ENCODE measurements at places on chromosomes 3 and 15.
A peak's percentile ranks its signal among the peaks of the same experiment; 100 is the strongest.

- no peak for DNase-seq
Measured at GRCh38 chr15:73233623-73234022, 135.1 kb downstream of the HCN4 start.

- DNase-seq, result no peak
Measured at GRCh38 chr3:122099255-122099654, 44.1 kb downstream of the CD86 start.

DNA sequence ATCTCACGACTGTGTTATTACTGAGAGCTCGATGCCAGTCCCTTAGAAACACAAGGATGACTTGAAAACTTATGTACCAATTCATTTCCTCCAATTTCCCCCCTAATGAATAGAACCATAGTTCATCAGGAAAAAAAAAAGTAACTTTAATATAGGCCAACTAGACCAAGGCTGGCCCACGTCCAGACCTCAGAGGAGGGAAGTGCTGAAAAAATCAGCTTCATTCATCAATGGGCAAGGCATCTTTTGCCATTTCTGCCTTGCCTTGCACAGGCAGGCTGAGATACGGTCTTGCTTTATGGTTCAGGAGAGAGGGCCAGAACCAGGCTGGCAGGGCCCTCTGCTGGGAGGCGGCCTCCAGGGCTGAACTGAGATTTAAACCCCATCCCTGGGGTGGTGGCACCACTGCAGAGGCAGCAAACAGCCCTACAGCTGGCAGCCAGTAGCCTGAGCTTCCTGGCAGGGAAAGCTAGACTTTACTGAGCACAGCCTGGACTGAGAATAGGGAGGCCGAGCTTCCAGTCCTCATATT lies 104.1 kb upstream of the TNFAIP8L3 start:
- no peak for DNase-seq

DNA sequence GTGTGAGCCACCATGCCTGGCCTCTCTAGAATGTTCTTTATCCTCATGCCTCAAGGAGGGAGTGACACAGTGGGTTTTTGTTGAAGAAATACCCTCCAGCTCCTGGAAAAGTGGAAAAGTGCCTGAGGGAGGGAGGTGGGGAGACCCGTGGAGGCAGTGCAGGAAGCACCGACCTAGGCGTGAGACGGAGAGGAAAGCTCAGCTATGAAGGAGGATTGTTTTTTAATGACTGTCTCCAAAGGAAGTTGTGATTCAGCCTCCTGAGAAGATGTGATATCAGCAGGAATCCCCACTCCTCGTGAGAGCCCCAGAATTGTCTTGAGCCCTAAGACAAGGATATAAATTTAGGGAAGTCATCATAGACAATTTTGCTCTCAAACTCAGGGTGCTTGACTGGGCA lies 21.7 kb downstream of the RPLP1 start:
- DNase-seq, result peak; percentile 84

DNA sequence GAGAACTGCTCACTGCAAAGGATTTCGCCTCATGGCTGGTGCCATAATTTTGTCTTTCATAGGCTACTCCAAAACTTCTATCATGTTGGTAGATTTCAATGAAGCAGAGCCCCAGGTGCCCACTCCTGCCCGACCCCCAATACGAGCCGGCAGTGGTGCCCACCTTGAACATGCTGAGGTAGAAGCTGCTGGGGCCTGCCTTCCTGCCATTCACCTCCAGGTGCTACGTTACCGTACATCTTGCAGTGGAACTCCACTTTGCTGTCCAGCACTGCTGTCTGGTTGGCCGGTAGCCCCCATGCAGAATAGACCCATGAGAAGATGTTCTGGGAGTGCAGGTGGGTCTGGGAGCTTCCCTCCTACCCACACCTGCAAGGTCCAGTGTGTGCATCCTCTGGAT lies 502.8 kb upstream of the TBL1XR1 start:
- DNase-seq, result no peak

DNA sequence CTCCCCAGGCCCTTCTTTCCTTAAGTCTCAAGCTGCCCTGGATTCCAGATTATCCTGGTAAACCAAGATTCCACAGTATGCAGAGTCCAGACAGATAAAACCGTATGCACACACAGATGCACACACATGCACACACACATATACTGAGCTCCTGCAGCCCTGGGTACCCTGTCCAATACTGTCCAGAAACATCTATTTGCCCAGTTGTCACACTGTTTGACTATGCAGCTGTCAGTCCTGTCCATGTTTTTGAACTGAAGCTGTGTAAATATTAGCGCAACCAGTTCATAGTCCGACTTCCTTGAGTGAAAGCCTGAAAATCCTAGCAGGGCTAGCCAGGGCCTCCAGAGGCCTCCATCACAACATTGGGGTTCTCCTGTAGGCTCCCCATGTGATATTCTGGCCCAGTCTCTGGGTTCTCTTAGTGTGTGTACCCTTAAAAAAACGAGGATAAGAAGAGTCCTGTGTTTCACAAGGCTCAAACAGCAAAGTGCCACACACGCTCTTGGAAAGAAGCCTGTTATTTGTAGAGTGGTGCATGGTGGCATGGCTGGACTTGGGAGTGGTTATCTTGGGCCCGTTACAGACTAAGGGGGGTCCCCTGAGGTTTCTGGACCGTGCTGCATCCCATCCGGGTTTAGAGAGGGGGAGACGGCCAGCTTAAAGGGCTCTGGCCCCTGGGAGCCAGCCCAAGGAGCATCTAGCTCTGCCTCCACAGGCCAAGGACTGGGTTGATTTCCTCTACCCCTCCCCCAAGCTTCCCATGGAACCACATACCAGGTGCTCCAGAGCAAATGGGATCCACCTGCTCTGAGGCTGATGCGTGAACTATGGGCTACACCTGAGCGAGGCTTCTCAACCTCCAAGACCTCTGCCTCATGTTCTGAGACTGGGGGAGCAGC lies 108.3 kb downstream of the IQSEC1 start:
- no peak for DNase-seq

DNA sequence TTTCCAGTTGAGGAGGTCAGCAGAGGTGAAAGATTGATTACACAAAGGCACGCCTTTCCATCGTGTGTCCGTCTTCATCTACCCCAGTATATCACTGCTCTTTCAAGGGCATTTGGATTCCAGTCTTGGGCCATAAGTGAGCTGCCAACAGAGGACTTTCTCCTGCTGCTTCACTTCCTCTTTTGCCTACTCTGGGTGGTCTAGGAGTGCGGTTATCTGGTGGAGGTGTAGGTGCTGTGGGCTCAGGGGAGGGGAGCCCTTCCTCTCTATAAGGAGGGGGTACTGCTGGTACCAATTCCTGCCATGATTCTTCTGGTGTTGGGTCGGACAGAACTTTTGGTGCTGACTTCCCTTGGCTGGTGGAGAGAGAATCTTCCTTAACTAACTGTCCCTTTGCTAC lies 83.1 kb upstream of the VEPH1 start:
- no peak for DNase-seq

DNA sequence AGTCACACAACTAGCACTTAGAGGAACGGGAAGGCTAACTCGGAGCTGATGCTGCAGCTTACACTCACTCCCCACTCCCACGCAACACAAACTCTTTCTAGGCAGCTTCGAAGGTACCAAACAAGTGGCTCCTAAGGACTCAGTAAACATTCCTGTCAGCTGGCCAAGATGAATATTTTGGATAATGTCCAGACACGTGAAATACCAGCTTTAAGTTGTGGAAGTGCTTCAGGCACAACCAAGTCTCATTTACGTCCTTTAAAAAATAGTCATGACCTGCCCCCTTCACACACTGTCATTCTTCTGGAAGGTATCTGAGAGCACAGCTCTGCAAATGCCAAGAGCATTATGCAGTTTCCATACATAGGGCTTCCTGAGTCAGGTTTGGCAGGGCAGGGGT lies 1005.9 kb upstream of the CFAP20DC start:
- DNase-seq, result peak; percentile 46

GRCh38 chr3:59709702-59710553 lies 660.1 kb upstream of the CFAP20DC start:
- DNase-seq, result no peak

DNA sequence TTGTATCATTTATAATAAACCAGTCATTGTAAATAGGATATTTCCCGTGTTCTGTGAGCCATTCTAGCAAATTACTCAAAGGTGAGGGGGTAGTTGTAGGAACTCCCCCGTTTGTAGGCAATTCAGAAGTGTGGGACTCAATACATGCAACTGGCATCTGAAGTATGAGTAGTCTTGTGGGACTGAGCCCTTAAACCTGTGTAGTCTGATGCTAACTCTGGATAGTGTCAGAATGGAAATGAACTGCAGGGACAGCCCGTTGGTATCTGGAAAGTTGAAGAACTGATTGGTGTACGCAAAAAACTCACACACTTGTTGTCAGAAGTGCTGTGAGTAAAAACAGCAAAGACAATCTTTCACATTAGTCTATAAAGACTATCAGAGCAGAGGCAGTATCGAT lies 32.6 kb downstream of the HERC1 start:
- DNase-seq, result no peak

DNA sequence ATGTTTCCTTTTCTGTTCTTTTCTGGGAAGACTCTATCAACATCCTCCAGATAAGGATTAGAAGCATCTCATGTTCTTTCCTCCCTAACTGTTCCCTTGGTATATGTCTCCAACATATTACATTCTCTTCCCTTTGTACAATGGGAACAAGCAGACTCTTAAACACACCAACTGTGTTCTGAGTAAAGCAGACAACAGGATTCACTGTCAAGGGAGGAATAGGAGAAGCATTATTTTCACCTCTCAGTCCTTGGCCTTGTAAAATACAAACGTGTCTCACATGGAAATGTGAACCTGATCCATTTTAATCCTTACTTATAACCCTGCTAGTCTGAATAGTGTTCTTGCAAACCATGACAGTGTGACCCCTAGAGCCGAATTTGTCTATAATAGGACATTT lies 19.6 kb downstream of the GYG1 start:
- DNase-seq, result no peak
